NCI-H1105 treated with DMSO at 0.1 percent for 48 hours (cell line): ENCODE measurements at places on chromosomes 2 and 18.

DNA sequence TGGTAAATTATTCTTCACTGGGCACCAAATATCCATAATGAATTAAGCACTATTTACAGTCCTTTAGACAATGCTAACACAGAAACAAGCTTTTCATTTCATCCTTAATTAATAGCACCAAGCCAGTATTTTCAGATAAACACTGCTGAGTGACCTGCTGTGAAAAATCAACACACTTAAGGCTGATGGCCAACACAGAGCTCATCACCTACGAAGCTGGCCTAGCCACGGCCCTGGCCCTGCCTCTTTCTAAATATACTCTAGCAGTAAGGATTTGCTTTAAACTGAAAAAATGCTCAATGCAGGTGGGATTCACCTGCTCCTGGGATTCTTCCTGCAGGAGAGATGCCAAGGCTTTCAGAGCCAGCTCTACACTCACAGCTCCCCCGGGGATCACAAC is 18.4 kb downstream of the CYB5A start:
- DNase-seq = no peak

GRCh38 chr2:122758967-122759366 is 1003.5 kb downstream of the TSN start:
- DNase-seq = no peak

DNA sequence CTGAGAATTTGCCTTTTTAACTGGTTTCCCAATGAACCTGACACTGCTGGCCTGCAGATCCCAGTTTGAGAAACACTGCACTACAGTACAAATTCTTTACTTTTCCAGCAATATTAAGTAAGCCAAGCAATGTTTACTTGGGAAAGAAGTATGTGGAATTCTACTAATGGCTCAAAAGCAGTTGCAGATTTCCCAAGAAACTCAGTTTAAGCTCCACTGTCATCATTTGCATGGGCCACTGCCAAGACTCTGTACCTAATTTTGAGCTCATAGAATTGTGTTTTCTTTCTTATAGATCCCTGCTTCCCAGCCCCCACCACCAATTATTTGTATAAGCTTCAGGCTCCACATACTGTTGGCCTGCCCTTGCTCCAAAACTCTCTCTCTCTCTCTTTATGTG is 676.1 kb downstream of the RNF144A start:
- no peak for DNase-seq

DNA sequence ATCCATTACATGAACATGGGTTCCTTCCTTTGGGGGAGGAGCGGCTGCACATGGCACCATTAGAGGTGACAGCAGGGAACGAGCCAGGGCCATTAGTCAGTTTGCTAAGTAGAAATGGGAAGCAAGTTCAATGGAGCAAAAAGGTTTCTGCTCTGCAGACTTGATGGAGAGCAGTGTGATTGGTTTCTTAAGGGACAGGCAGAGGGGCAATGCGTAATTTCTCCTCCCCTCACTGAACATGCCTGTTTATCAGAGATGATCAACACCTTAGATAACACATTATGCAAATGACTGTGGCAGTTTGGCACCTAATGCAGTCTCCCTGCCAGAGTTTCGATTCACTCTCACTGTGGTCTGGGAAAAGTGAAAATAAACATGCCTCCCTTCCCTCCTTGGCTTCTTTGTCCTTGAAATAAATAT is 414.5 kb downstream of the STK39 start:
- no peak for DNase-seq

GRCh38 chr2:197010200-197011020 is 83.9 kb upstream of the PGAP1 start:
- DNase-seq = no peak

DNA sequence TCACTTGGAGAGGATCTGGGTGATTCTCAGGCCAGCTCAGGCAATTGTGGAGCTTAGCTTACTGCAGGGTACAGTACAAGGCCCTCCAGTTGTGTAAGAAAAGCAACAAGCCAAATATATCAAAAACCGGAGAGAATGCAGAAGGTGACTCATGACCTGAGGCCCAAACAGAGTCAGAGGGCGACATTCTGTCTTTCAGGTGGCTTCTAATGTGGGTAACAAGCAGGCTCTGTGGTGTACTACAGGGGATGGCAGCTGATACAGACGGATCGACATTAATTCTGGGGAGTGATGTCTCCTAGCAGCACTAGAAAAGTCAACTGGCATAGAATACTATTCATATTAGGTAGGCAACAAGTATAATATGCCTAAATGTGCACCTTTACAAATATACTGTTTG is 219.5 kb upstream of the SOX11 start:
- no peak for DNase-seq

DNA sequence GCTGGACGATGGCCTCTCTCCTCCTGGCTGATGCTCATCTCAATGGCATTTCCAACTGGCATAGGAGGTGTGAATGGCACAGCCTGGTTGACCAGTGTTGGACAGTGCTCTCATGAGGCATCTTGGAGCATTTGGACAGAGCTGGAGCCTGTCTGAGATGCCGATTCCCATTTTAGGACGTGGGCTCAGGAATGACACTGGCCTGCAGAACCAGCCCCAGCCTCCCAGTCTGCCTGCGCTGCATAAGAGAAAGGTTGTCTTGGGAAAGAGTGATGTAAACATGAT is 118.2 kb upstream of the COPS8 start:
- no peak for DNase-seq

DNA sequence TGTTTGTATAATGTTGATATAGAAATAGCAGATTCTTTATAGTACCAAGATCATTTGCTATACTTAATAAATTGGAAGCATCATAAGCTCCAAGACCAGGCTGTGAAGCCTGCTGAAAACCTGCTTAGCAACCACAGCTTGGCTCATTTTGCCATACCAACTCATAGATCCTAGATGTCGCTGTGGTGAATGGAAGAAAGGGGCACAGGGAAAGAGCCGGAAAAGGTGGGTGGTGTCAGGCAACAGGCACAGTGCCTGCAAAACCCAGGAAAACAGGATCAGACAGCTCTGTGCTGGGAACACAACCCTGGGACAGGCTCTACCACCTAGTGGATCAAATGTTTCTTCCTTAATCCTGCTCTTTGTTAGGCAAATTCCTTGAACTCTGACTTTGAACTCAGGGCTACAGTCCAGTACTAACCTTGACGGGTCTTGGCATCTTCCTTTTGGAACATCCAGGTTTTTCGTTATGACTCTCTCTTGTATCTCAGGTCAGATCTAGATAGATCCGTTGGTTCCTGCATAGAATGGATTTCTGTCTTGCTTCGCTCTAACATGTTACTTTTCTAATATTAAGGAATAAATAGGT is 31.6 kb downstream of the TWSG1 start:
- no peak for DNase-seq

GRCh38 chr2:69608109-69608508 is 35.4 kb downstream of the AAK1 start:
- no peak for DNase-seq
